Uterine smooth muscle cell (primary cell): ENCODE measurements at places on chromosomes 5 and 9. TPM values are rescaled to one million over a fixed set of nuclear protein-coding genes. Genes with fewer than 3 reads are reported as not detected.

The CDC14B gene
- 9.2 and 16.6 TPM in 2 replicates for total RNA-seq

The SLC25A2 gene
- 0.50 and 0.66 TPM in 2 replicates for total RNA-seq

The OR1K1 gene
- not detected in 2 replicates for total RNA-seq

The CKMT2 gene
- 8.6 and 25.2 TPM in 2 replicates for total RNA-seq

The NUTM2G gene
- total RNA-seq: not detected in 2 replicates

The BTNL9 gene
- not detected in 2 replicates for total RNA-seq

The ENC1 gene
- total RNA-seq: 27.7 and 32.9 TPM in 2 replicates

The UBE2B gene
- 28.0 and 28.2 TPM in 2 replicates for total RNA-seq
